Activated naive CD4-positive, alpha-beta T cell treated with anti-CD3 and anti-CD28 coated beads, Interleukin-2, amount 10 ng/mL, durations not matched to agents 7 days and 5 days (primary cell): ENCODE measurements at places on chromosomes 3 and 15.
A peak's percentile ranks its signal among the peaks of the same experiment; 100 is the strongest.

- DNase-seq: no peak
Measured at GRCh38 chr15:58165661-58166060, 27.5 kb downstream of the AQP9 start.

DNA sequence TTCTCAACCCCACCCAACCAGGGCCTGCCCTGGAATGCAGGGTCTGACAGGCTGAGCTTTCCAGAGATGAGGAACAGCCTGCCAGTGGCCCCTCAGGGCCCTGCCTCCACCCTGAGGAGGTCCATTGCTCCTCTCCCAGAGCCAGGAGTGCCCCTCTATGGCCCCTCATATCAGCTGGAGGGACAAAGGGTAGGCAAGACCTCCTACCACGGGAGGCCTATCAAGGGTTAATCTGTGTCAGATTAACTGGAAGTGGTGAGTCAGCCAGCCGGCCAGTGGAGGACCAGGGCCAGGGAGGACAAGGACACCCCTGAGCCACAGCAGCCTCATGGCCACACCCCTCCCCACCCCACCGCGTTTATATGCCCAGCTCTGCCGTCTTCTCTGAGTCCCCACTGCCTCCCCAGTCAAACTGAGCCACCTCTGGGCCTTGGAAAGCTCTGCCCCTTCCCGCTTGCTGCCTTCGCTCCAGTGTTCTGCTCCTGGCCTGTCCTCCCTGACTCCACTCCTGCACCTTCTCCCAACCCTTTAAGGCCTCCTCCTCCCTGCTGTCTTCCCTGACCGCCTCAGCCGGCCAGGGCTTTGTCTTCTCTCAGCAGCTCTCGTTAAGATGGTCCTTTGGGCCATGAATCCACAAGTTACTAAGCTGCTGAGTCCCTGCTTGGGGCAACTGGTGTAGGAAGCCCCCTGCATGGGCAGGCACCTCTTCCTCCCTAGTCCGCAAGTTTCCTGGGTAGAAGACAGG is 6.5 kb downstream of the CCDC33 start:
- DNase-seq: no peak

DNA sequence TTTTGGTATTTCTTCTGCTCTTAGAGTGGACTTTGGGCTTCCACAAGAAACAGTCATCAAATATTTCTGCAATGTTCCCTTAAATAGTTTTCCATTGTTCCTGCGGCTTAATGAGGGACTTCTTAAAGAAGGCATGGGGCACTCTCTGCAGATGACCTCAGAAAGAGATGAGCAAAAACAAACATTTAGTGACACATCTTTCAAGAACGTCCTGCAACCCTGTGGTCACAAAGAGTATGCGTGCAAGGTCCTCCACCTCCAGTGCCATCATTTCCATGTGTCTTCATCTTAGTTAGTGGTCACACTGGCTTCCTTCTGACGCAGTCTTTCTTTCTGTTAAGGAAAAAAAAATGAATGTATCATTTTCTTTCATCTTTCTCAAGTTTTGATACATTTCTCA is 56.2 kb downstream of the GREM1 start:
- DNase-seq: no peak

DNA sequence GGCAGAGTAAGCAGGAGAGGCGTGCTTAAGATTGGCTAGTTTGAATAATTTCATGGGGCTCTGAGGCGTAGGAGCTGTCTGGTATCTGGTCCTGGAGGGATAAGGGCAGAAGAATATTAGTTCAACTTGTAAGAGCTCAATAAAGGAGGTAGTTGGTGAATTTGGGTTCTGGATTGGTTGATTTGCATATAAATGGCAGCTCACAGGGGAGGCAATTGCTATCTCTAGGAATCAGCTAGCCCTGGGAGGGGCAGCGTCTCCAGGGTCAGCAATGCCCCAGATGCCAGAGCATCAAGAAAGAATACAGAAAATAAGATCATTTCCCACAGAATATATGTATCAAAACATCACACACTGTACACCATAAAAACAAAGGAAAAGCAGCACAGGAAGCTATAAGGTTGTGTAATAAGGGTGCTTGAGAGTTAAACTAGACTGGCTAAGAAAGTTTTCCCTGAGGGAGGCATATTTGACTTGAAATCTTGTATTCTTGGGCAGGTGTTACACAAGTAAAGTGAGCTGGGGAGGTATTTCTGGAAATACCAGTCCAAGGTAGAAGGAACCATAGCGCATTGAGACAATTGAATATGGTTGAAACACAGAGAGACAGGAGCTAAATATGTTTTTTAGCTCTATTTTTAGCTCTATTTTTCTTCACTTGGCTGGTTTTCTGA is 6.1 kb downstream of the MOBP start:
- no peak for DNase-seq

DNA sequence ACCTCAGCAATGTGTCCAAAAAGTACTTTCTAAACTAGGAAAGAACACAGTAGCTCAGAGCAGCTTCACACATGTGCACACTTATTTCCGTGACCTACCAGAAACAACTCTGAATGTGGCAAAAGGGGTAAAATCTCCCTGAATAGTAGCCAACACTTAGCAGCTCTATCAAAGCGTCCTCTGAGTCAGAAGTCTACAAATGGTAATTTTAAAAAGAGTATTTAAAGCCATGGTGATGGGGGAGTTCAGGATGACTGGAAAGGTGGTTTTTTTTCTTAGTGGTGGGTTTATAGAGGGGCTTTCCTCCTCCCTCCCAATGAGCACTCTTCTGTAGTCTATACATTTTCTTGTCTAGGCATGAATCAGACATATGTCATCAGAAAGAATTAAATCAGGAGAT is 223.8 kb upstream of the PRICKLE2 start:
- DNase-seq: no peak

- DNase-seq: no peak
Measured at GRCh38 chr3:181210275-181210674, 220.7 kb upstream of the DNAJC19 start.

GRCh38 chr15:32636908-32637567 is 4.5 kb upstream of the SCG5 start:
- no peak for DNase-seq

- DNase-seq: peak; percentile 33
Measured at GRCh38 chr3:11845651-11846050, 1.0 kb downstream of the TAMM41 start.

GRCh38 chr3:177421481-177421785 is 224.2 kb upstream of the TBL1XR1 start:
- no peak for DNase-seq

GRCh38 chr15:45091576-45091975 is 22.4 kb downstream of the DUOX2 start:
- no peak for DNase-seq
